ENCODE measurements at places on chromosomes 16 and 17.

- no peak for DNase-seq
Observed at GRCh38 chr16:15653227-15653626, 3.2 kb downstream of the NDE1 start.

DNA sequence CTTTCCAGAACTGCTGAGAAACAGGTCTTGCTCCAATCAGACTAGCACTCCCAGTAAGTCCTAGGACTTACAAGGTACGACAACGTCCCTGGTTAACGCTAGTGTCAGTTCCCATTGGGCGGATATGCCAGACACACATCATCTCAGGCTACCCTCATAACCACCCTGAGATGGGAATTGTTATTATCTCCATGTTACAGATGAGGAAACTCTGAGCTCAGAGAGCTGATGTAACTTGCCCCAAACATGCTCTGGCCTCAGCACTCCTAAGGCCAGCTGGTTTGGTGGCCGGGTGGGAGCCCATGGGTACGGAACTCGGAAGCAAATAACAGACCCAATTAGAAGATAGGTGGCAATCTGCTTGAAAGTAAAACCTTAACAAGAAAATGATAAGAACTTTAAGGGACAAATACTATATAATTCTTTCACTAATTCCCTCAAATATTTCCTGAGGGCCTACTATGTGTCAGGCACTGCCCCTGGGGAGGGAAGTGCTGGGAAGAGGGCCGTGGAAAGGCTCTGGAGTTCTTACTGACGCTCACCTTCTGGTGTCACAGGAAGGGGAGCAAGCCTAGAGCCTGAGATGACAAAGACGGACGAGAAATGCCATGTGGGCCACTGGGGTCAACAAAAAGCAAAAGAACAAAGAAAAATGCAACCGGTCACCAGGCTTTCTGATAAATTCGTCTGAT lies 6.9 kb downstream of the CREBBP start:
- DNase-seq = no peak

- no peak for DNase-seq
Observed at GRCh38 chr17:50363217-50364060, 9.5 kb downstream of the MRPL27 start.

DNA sequence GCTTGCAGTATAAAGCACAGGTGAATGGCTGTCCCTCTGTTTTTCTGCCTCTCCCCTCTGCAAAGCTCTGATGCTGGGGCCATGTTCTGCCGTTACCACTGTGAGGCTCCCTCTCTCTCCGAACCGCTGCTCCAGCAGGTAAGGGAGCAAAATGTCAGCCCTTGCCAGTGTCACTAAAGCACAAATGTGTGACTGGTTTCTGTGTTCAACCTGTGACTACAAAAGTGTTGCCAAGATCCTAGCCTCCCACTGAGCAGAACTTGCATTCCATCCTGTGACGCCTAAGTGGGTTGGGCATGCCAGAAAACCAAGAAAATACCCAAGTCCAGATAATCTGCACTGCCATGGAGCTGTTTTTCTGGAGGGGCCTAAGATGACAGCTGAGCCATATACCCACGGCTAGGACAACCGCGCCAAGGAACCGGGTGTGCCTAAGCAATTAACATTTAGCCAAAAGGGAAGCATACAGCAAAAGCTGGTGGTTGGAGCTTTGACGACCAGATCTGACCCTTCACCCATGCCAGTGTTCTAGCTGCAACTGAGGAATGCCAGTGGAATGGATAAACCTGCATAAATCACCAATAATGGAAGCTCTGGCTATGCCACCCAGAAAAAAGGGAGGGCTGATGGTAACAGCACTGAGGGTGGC lies 35.0 kb downstream of the PSME3IP1 start:
- DNase-seq = no peak

- no peak for DNase-seq
Observed at GRCh38 chr16:468068-468821, 42.8 kb downstream of the RAB11FIP3 start.

DNA sequence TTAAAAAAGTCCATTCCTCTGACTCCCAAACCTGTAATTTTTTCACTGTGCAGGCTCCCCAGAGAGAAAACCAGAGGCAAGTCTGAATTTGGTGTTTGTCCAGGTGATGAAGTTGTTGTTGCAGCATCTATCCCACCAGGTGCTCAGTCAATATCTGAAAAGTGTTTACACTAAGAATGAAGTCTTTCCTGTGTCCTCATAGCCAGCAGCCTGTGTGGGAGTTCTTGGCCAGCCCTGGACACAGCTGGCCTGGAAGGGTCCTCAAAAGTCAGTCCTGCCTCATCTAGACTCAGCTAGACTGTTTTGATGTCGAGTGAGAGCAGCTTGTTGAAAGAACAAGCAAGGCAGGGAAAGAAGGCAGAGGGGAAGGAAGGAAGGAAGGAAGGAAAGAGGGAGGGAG lies 3.3 kb upstream of the PMP22 start:
- no peak for DNase-seq

- DNase-seq = no peak
Observed at GRCh38 chr17:50604513-50604912, 30.2 kb upstream of the ABCC3 start.
